ENCODE measurements at places on chromosomes 7 and 10. TPM values are rescaled to one million over a fixed set of nuclear protein-coding genes. Genes with fewer than 3 reads are reported as not detected.

- DNase-seq, result no peak
These were observed 63.6 kb downstream of the ANKRD7 start for GRCh38 chr7:118288098-118288497.

CHST15 gene
- total RNA-seq, result 45.4 TPM

- DNase-seq, result no peak
These were observed 58.8 kb downstream of the PARP12 start for GRCh38 chr7:140003913-140004382.

STEAP4 gene
- total RNA-seq, result 163 TPM

DNA sequence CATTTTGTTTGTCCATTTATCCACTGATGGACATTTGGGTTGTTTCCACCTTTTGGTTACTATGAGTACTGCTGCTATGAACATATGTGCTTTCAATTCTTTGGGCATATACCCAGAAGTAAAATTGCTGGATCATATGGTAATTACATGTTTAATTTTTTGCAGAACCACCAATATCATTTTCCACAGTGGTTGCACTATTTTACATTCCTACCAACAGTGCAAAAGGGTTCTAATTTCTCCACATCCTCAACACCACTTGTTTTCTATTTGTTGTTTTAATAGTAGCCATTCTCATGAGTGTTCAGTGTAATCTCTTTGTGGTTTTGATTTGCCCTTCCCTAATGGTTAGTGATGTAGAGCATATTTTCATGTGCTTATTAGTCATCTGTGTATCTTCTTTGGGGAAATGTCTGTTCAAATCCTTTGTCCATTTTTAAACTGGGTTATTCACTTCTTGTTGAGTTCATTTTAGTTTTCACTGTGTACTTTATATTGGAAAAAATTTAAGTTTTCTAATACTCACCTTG is 101.9 kb downstream of the HIBADH start:
- DNase-seq, result no peak

FGL2 gene
- 53.6 TPM for total RNA-seq

DNA sequence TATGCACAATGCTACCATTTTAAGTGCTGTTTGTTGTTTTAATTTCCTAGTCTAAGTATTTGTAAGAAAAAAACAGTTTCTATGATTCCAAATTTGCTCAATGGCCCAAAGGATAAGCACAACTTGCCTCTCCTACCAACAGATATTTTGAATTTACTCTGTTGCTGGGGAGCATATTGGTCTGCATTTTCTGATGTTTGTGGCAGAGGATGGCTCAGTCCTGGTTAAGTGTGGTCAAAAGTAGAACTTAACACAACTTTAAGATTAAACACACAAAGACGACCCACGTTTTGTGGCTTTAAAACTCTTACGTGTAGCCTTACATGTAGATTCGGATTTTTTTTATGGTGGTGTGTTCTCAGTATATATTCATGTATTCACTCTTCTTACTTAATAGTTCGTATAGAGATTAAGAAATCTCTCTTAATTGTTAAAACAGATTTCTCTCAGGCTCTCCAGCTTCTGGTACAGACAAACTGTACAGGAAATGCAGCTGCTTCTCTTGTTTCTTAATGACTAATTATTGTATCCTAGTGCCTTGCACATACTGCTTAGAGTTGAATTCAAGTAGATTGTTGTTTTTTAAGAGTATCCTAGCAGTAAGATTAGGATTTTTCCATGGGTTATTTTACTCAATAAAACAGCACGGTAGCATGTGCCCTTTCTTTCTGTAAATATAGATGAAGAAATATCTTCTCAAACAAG is 86.2 kb downstream of the GPR85 start:
- no peak for DNase-seq

DNA sequence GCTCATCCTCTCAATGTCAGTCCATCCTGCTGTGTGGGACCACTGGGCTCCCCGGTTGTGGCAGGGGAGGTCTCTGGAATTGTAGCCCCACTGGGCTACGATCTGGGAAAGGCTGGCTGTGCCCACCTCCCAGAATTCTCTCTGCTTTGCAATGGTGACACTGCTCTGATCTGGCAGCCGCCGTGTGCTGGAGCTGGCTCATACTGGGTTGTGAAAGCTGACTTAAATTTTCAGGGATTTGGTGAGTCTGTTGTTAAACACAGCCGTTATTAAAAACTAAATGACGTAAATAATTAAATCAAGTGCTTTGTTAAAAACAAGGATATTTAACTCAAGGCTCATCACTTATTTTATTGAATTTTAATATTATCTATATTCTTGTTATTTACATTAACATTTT is 160.0 kb downstream of the TAX1BP1 start:
- DNase-seq, result no peak

LLCFC1 gene
- not detected for total RNA-seq

DNA sequence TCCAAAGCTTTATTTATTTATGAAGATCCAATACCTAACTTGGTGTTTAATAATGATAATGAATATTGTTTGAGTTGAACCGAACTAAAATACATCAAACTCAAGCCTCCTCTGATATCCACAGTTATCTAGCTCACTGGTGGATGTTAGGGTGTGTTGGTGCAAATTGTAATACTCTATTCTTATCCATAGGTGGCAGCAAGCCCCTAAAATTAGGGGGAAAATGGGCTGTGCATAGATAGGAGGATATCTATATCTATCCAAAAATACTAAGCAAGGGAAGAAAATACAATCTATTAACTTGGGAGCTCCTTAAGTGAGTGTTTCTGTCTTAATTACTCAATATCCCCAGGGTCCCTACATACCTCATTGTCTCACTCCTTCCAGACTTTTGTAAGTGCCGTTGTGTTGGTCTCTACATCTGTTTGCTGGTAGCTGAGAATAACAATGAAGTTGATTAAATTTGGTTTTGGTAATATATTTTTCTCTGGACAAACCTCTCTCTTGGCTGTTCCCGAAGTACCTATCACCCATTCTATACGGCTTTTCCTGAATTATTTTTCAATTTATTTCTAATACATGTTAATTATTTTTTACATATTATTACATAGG is 55.0 kb upstream of the VWDE start:
- DNase-seq, result no peak

DNA sequence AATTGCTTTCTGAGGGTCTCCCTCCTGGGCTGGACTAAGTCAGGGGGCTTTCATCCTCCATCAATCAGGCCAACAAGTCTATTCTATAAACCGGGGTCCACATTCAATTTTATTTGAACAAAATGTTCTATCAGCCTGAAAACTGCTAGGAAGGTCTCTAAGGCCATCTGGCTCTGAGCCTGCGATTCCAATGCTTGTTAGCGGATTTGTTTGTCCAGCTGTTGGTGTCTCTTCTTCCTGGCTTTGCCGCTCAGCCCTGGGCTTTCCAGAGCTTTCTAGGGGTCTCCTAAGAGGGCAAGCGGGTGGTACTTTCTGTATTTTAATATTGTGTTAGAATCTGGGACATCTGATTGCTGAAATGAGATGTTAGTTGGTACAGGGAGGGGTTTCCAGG is 136.7 kb downstream of the VIPR2 start:
- no peak for DNase-seq

TRIL gene
- total RNA-seq, result 3.2 TPM

C7orf57 gene
- 0.24 TPM for total RNA-seq

PTF1A gene
- total RNA-seq, result not detected

ADRA2A gene
- 50.1 TPM for total RNA-seq

- no peak for DNase-seq
These were observed 38.8 kb downstream of the RPS24 start for GRCh38 chr10:78072504-78072903.

GPAM gene
- total RNA-seq, result 140 TPM

GRCh38 chr7:75591467-75592255 is 99.5 kb downstream of the SPDYE5 start:
- DNase-seq, result no peak

NOS3 gene
- 21.0 TPM for total RNA-seq

PDE6C gene
- total RNA-seq, result not detected

DNA sequence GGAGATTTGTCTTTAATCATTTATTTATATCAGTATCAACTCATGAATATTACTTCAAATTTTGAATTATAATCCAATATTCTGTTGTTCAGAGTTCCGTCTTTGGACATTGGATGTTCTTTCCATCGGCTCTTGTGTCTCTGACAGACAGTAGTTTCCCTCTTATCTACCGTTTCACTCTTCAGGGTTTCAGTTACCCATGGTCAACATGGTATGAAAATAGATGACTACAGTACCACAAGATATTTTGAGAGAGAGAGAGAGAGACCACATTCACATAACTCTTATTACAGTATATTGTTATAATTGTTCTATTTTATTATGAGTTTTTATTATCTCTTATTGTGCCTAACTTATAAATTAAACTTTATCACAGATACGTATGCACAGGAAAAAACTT is 6.8 kb downstream of the SHTN1 start:
- no peak for DNase-seq

- DNase-seq, result no peak
These were observed 1076.7 kb upstream of the SORCS1 start for GRCh38 chr10:108241166-108241565.

CPN1 gene
- not detected for total RNA-seq

DNA sequence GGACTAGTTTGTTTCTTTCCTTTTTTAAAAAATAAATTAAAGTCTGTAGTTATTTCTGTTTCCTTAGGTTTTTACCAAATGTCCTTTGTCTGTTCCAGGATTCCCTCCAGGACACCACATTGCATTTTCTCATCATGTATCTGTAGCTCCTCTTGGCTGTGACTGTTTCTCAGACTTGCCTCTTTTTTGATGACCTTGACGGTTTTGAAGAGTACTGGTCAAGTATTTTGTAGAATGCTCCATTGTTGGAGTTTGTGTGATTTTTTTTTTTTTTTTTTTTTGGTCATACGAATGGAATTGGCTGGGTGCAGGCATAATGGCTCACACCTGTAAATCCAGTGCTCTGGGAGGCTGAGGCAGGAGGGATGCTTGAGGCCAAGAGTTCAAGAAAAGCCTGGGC is 127.1 kb upstream of the BMPER start:
- no peak for DNase-seq

DNA sequence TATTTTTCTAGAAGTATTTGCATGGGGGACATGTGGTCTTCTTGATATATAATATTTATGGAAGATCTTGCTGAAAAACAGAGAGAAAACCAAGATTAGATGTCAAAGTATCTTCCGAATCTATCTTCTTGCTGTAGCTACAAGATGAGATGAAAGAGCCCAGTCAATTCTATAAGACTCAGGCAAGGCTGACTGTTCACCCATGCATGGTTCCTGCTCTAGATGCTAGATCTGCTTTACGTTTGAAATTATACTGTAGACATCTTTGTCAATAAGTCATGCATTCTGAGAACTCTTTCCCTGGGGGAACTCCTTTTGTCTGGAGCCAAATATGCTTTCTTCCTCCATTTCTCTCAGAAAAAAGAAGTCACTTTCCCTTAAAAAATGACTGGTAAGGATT is 1292.0 kb downstream of the XPNPEP1 start:
- DNase-seq, result no peak

DNA sequence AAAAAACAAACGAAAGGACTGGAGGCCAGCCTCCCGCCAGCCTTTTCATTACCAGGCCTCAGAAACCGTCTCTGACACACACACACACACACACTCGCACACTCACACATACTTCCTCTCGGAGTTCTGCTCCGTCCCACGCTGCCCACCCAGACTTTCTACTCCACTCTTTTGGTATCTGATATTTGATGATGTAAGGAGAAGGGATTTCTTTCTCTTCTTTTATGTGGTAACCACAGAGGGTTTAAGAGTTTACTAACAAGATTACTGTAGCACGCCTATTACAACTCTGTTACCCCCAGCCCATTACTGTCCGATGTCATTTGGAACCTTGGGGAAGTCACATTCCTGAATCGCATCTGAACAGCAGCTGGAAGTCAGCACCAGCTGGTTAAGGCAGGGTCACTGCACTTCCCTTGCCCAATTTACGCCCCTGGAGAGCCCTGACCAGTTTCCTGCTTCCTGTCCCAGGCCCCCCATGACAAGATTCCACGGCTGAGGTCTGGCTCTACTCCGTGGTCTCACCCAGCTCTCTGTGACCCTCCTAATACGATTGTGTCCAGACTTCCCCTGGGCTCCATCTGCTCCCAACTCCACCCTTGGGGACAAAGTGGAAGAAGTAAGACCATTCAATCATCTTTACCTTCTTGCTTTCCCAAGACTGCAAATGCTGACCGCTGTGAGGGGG is 1.1 kb downstream of the DENND2A start:
- no peak for DNase-seq

DNA sequence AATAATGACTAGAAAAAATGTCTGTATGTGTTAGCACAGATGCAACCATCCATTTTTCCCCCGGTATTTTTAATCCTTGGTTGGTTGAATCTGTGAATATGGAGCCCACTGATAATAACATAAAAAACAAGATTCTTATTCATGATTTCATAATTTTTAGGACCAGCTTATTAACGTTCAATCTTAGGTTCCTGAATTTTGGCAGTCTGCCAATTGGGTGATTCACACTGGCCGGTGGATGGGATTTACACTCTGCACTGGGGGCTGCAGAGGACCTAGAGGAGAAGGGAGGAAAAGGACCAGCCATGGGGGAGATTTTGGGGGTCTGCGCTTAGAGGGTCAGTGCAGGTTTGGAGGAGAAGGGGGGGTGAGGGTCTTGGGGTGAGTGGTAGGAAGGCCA is 327.9 kb downstream of the ACTR3B start:
- no peak for DNase-seq

DNA sequence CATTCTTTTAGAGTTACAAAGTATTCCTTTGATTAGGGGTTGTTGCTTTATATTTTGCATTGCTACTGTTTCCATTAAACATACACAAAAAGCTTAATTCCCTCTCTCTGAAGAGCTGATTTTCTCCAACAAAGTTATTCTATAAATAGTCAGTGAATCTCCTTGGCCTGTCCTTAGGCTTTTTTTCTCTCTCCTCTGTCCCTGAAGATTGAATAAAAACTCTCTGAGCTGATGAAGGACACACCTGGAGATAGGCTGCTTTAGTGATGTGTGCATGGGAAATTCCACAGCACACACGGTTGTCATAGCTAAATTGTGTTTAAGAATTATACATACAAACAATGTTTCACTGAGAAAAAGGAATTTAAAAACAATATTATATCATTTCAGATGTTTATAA is 90.5 kb upstream of the TMEM106B start:
- no peak for DNase-seq

- no peak for DNase-seq
These were observed 59.0 kb upstream of the HABP2 start for GRCh38 chr10:113493882-113494301.

NUTM2A gene
- total RNA-seq, result 1.4 TPM

DNA sequence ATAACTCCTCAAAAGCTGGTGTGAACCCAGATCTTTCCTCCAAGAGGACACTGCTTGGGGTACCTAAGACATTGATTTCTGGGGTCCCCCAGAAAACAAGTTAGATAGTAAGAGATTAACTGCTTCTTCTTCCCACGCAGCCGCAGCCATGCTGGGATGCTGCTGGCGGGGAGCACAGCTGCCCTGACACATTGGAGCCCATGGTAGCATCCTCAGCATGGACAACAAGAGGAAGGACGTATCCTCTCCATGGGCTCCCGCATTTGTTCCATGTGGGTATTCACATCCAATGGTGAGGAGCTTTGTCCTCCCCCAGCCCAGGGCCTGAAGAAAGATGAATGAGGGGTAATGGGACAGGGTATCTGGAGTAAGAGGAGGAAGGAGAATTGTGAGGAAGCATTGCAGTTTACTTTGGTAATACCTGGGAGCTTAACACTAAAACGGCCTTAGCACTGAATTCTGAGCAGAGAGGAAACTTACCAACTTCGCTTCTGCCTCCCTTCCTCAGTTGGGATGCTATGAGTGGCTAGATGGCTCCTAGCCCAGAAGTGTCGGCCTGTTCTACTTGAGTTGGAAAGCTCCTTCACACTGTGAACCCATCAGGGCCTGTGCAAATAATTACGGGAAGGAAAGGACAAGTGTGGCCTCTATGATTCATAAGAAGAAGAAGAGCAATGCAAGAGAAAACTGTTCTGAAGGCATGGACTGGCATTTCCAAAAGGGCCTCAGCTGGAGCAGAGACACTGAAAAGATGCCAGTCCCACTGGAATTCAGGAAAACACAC is 43.9 kb downstream of the C10orf120 start:
- no peak for DNase-seq

All from omental fat pad (tissue), 4 donors.